ENCODE measurements at places on chromosomes 16 and 17. TPM values are rescaled to one million over a fixed set of nuclear protein-coding genes. Genes with fewer than 3 reads are reported as not detected.
A peak's percentile ranks its signal among the peaks of the same experiment; 100 is the strongest.

HOXB6 gene
- 0.59 TPM for total RNA-seq

DNA sequence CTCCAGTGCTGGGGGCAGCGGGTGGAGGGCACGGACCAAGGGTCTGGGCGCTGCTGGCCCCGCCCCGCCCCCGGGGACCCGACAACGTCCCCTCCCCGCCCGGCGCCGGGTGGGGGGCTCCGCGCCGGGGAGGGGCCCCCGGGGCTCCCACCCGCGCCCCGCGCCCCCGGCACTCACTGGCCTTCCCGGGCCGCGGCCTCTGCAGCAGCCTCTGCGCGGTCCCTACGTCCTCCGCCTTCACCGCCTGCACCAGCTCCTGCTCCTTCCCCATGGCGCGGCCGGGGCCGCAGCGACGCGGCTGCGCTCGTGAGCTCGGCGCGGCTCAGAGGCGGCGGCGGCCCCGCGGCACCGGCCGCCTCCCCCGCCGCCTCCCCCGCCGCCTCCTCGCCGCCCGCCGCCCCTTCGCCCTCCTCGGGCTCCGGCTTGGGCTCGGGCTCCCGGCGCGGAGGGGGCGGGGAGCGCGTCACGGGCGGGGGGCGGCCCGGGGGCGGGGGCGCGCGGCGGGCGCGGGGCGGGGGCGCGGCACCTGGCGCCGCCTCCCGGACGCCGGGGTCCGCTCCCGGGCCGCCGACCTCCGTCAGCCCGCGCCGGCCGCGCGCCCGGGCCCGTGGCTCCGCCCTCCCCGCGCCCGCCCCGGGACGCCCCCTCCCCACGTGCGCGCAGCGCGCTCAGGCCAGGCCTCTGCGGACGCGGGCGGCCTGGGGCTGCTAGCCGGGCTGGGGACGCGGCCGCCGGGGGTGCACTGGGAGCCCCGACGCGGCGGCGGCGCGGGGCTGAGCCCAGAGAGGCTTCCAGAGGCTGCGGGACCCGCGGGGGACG lies at the start of gene CASKIN1:
Gene CASKIN1, minus strand, starts transcription at position 444 of the 819 bp plus-strand sequence. Its CDS starts 173 bp downstream, at position 271.
- DNase-seq = peak; percentile 96

GINS2 gene
- total RNA-seq = 1.8 TPM

GRCh38 chr17:42183741-42184711 lies 1.2 kb downstream of the HCRT start:
- DNase-seq = peak; percentile 99

DNA sequence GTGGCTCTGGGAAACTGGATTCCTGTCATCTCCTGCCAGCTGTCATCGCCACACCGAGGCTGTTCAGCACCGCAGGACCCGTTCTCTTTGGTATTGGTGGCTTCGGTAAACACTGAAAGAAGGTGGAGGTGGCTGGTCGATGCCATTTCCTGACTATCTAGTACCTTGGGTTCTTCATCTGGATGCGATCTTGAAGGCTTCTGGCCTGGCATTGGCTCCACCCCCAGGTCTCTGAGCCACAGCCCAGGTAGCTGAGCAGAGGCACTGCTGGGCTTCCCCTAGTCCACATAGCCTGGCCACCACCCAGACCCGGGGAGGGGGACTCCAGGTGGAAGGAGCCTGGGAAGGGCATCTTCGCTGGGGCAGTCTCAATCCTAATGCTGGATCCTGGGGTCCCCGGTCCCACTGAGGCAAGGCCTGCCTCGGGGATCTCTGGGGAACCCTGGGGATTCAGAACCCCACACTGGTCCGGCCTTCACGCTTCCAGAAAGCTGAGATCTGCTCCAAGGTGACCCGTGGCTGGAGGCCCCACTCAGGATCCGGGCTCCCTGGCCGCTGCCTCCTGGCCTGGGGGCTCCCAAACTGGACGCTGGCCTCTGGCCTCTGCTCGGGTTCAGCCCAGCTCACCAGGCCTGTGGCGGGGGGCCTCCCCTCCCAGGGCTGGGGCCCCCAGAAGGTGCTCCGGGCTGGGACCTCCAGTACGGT lies 1.8 kb downstream of the C16orf54 start:
- no peak for DNase-seq

DNA sequence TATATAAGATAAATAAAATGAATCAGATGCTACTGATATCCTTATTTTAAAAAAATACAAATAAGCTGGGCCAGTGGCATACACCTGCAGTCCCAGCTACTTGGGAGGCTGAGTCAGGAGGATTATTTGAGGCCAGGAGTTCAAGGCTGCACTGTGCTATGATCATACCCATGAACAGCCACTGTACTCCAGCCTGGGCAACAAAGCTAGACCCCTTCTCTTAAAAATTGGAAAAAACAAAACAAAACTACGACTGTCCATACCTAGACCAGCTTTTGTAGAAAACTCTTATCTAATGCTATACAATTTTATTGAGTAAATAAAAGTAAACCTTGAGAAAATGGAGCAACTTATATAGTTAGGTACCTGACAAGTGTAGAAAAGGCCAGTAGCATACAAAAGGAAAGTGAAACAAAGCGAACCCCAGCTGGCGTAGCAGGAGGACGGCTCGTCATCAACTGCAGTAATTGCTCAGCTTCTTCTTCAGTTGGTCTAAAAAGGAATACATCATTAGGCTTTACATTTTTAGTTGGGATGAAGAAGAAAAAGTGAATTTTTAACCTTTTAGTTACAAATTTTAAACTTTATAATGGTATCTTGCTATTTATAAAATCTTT lies 23.6 kb downstream of the INTS2 start:
- DNase-seq = no peak

IRX3 gene
- 68.4 TPM for total RNA-seq

GRCh38 chr17:14092808-14093207 lies 23.5 kb downstream of the COX10 start:
- no peak for DNase-seq

- peak; percentile 45 for DNase-seq
Observed at GRCh38 chr16:55641430-55642056, 14.2 kb upstream of the SLC6A2 start.

DNA sequence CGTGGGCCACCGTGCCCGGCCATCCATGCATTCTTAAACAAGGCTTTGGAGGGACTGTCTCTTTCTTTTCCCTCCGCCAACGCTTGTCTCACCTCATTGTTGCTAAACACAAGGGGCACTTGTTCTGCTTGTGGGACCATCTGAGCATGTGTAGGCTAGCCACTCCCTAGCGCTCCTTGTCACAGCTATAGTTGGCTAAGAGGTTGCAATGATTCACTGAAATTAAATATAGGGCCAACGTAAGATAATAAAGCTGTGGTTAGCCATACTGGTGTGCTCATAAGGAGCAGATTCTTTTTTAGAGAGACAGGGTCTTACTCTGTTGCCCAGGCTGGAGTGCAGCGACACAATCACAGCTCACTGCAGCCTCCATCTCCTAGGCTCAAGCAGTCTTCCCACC lies 41.2 kb downstream of the KIAA0513 start:
- DNase-seq = no peak

GRCh38 chr17:29855686-29856085 lies 74.3 kb downstream of the SSH2 start:
- no peak for DNase-seq

DNA sequence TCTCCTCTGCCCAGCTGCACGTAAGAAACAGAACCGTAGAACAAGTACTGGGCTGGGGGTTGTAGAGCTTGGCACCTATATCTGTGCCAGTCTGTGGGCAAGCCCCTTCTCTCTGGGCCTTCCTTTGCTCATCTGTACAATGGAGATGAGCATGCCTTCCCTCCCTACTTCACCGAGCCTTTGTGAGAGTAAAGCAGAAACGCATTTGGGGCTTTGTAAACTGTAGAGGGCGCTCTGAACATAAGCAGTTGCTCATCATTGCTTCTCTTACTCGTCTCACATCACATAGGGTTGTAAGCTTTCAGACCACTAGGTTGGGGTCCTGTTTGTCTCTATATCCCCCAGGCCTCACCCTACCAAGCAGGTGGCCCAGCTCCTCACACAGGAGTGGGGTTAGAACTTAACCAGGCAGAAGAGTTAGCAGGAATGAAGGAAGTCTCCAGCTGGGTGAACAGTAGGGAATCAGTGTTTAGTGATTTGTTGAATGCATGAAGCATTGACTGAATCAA lies 15.1 kb downstream of the SAMD14 start:
- peak; percentile 94 for DNase-seq

DNA sequence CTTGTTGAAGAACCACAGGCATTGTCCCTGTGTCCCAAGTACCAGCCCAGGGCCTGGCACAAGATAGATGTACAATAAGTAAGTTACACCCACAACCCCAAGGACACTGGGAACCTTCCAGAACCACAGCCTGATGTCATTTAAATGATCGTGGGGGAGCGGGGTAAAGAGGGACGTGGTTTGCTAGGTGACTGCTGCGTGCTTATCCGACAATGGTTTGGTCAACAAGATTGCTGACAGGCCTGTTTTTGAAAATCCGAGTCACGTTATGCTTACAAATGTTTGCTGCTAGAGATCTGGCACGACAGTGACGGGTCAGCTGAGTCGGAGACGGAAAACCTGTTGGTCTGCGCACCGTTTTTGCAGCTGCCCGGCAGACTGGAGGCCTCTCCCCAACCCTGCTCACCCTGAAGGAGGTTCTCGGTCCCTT lies 22.8 kb downstream of the COTL1 start:
- no peak for DNase-seq

Measured in osteoblast (primary cell).